Chondrocyte (in vitro differentiated cells): ENCODE measurements at places on chromosomes 3 and 15. TPM values are rescaled to one million over a fixed set of nuclear protein-coding genes. Genes with fewer than 3 reads are reported as not detected.

- DNase-seq: peak; percentile 95
Observed at GRCh38 chr3:59818033-59818918, 768.5 kb upstream of the CFAP20DC start.

GRCh38 chr3:102488331-102488730 lies 53.5 kb downstream of the ZPLD1 start:
- no peak for DNase-seq

DNA sequence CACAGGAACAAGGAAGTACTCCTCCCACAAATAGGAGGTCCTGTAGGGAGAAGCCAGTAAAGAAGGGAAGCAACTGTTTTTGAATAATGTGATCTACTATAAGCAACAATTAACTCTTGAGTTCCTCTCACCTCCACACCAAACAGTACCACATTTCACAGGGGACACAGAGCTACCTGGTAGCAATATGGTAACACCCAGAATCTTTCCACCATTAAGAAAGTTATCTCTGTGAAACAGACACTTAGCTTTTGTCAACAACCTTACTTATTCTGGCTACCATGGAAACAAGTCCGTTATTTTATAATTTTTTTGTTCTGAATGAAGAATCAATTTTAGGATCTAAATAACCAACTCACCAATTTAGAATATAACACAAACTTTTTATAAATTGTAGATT lies 49.5 kb downstream of the TBL1XR1 start:
- DNase-seq: no peak

DNA sequence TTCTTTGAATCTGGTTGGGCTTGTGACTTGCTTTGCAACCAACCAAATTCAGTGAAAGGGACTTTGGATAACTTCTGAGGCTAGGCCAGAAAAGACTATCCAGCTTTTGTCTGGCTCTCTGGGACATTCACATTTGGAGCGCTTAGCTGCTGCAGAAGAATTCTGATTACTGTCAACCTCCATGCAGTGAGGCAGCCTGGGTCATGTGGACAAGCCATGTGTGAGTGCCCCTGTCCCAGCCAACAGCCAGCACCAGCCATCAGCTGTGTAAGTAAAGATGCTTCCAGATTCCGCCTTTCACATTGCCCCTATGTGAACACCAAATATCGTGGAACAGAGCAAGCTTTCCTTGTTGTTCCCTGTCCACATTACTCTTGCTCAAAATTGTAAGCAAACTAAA lies 12.9 kb upstream of the TNFAIP8L3 start:
- no peak for DNase-seq

- DNase-seq: no peak
Observed at GRCh38 chr3:169813757-169814517, 1.2 kb upstream of the LRRC34 start.

GRCh38 chr3:49411535-49411967 lies 225 bp downstream of the RHOA start:
- DNase-seq: no peak

GRCh38 chr15:62257996-62258521 lies 93.0 kb upstream of the C2CD4B start:
- no peak for DNase-seq

DNA sequence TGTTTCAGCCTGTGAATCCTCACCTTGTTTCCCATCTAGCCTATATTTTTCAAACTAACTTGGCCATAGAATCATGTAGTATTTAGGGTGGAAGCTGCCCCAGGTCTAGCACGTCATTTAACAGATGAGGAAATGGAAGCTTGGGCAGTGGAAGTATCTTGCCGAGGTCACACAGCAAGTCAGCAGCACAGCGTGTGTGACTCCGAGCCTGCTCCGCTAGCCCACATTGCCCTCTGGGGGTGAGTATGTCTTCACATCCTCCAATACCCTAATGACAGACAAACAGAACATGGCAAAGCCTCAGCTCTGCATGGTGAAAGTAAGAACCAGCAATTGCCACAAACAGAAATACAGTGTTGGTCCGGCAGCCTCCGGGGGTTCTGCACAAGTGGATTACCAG lies 2.2 kb upstream of the CCR5 start:
- no peak for DNase-seq

GRCh38 chr3:178676942-178677790 lies 140.9 kb downstream of the KCNMB2 start:
- DNase-seq: no peak

DNA sequence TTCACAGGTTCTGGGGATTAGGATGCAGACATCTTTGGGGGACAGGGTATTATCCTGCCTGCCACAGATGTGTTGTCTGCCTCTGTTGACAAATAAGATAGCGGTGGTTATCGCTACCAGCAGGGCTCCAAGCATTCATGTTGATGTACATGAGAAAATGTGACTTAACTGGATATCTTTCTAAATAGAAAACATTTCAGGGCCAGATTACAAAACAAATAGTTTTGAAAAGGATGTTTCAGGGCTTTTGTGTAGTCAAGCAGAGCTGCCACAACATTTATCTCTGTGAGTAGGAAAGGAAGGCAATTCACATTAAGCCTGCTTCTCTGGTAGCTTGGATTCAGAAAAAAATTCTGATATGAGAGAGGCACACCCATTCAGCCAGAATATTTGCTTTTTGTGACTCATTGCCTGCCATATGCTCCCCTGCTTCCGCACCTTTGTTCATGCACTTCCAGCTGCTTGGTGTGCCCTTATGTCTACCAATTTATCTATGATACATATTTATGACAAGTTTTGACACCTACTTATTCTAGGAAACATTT lies 22.8 kb downstream of the PLS1 start:
- no peak for DNase-seq

DNA sequence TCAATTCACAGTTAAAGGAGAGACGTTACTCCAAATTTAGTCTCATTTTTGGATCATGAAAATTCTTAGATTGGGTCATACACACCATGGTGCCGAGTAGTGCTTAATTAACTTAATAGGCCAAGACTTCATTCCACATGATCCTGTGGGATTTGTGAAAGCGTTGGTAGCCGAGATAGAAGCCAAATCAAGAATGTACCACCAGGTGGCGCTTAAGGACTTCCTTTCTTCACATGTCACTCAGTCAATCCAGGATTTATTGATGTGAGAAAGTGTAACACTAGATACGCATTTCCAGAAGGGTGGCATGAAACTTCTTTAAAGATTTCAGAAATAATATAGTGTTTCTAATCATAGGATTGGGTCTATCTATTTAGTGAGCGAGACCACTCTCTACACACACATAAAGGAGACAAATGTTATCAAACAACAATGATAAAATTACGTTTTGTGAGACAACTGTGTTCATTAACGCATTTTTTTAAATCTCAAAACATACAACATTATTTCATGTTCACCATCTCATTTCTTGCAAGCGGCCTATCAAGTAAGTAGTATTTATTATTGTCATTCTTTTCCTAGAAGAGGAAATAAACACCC lies 436.1 kb downstream of the CHL1 start:
- DNase-seq: no peak

GRCh38 chr15:43735416-43735815 lies 10.8 kb upstream of the PDIA3 start:
- no peak for DNase-seq

GRCh38 chr3:48743773-48744172 lies 26.8 kb upstream of the IP6K2 start:
- DNase-seq: no peak

GRCh38 chr3:141201122-141201521 lies 30.5 kb upstream of the PXYLP1 start:
- DNase-seq: no peak

DNA sequence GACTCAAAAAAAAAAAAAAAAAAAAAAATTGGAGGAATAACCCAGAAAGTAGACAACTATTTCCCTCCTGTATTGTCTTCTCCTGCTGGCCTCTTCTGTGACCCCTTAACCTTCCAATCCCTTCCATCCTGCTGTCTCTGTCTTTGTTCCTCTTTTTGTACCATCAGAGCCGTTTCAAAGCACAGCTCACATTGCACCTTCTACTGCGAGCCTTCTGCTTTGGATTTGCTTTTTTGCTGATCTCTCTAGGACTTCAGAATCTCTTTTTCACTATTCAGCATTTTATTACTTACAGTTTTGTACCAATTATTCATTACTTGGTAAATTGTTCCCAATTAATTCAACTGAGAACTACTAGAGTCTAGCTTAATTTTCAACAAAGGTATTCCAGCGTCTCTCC lies 284.0 kb upstream of the TBL1XR1 start:
- DNase-seq: no peak

DNA sequence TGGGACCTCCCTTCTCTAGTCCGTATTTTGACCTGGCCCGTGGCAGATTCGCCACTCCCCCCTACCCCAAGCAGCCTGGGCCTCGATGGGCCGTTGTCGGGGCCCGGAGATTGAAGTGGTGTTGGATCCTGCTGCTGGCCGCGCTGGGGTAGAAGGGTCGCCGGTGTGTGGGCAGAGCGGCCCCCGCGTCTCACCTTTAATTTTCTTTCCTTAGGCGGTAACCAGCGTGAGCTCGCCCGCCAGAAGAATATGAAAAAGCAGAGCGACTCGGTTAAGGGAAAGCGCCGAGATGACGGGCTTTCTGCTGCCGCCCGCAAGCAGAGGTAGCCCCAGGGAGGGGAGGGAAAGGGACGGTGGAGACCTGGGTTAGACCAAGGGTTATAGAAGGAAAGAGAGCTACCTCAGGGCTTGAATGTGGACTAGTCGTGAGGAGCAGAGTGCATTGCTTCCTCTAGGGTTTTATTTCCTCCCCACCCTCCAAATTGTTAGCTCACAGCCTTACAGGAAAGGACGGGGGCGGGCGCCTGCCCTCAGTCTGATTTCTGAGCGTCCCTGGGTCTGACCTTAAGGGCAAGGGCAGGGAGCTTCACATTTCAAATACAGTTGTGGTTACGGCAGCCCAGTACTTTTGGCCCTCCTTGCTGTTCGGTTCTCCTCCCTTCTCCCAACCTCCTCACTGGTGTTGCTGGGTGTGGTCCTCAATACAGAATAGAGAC lies 799 bp downstream of the SERF2 start:
- DNase-seq: no peak

GRCh38 chr15:81749716-81750375 lies 296.0 kb downstream of the MEX3B start:
- no peak for DNase-seq

DNA sequence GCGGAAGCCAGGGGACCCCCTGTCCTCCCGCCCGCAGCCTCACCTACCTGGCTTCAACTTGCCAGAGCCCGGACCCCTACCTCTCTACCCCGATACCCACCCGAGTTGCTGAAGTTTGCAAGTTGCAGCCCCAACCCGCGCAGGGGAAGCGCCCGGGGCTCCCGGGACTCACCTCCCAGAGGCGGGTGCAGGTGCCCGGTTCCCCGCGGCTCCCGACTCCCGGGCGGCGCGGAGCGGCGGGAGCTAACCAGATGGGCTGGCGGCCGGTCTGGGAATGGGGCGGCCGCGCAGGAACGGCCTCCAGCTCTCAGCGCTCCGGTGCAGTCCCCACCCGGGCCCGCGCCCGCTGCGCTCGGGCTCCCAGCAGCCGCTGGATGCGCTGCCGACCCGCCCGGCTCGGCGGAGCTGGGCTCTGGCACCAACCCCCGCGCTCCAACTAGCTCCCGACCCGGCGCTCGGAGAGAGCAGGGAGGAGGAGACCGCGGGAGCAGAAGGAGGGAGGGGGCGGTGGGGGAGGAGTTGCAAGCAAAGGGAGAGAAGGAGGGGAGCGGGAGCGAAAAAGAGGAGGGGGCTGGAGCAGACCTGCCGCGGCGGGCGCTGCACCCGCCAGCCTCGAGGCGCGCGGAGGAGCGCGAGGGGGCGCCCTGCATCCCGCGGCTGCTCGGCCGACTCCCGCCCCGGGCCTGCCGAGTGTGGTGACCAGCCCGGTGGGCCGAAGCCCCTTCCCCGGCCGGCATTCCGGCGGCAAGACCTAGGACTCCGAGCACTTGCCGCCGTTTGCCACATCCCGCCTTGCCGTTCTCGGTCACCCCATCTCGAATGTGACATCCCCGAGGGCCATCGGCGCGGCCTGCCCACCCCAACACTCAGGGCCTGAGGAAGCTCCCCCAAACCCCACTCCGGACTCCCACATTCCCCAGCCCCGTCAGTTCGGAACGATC lies at the start of gene SEMA5B:
Gene SEMA5B, minus strand, starts transcription at position 472 of the 941 bp plus-strand sequence. CDS start 66,500 bp downstream, outside the sequence.
- peak; percentile 92 for DNase-seq

DNA sequence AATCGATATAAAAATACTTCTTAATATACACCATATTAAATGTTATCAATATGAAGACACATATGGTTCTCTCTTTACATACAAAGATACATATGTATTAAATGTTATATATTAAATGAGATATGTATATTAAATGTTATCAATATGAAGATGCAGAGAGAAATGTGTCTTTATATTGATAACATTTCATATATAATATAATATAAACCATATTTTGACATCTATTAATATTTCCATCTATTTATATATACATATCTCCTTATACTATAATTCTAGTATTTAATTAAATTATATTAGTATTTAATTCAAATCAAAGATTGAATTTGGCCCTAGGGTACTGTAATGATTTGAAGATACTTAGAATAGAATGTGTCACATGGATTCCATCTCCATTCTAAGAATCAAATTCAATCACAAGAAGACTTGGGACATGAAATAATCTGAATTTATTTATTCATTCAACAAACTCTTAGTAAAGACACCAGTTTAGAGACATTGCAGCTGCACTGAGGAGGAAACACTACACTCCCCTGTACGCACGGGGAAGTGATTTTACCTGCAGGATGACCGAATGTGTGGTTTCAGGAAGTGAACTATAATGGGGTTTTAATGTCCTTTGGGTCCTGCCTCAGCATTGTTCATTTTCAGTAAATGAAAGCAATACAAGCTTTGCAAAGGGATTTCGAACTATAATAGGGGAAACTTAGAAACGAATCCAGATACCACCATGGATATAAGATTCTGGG lies 365.1 kb downstream of the MECOM start:
- no peak for DNase-seq

GRCh38 chr3:11613851-11614487 lies 29.7 kb downstream of the VGLL4 start:
- no peak for DNase-seq

DNA sequence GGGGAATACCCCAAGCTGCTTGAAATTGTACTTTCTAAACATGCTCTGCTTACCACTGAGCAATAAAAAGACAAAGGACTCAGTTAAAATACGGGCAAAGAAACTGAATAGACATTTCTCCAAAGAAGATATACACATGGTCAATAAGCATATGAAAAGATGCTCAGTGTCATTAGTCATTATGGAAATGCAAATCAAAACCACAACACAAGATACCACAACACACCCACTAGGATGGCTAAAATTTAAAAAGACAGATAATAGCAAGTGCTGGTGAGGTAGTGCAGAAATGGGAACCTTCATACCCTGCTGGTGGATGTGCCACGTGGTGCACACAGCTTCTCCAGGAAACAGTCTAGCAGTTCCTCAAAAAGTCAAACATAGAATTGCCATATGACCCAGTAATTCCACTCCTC lies 21.3 kb downstream of the LRIG1 start:
- no peak for DNase-seq

The LEKR1 gene
- total RNA-seq: 0.45 to 0.59 TPM in 2 of 3 replicates, not detected in the other

The IL20RB gene
- total RNA-seq: 0.92 to 1.2 TPM (median 0.94 TPM) in 3 replicates

The CYP1A2 gene
- total RNA-seq: not detected in 3 replicates

The WNT7A gene
- not detected in 3 replicates for total RNA-seq

The LDHAL6B gene
- total RNA-seq: not detected in 3 replicates

The VGLL3 gene
- 170 to 405 TPM (median 177 TPM) in 3 replicates for total RNA-seq

The ELL3 gene
- 3.3 to 8.6 TPM (median 3.6 TPM) in 3 replicates for total RNA-seq

The SHC4 gene
- 35.3 to 61.8 TPM (median 35.6 TPM) in 3 replicates for total RNA-seq

The IQCB1 gene
- 12.6 to 15.5 TPM (median 13.2 TPM) in 3 replicates for total RNA-seq

The SI gene
- total RNA-seq: not detected in 3 replicates

The TTLL13 gene
- 0.69 TPM in 1 of 3 replicates, not detected in the others for total RNA-seq
